ENCODE measurements at places on chromosomes 6 and 20.

DNA sequence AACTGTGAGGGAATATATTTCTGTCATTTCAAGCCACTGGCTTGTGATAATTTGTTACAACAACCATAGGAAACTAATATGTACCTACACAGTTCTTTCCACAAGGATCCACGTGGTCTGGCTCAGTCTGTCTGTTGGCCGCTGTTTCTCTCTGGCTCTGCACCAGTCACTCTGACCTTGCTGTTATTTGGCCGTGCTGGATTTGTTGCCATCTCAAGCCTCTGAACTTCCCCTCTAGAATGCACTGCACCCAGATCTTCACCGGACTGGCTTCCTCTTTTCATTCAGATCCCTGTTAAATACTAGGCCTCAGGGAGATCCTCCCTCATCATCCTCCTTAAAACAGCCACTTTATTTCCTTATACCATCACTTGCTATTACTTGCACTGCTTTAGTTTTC is 446.8 kb downstream of the TFAP2B start:
- no peak for DNase-seq

DNA sequence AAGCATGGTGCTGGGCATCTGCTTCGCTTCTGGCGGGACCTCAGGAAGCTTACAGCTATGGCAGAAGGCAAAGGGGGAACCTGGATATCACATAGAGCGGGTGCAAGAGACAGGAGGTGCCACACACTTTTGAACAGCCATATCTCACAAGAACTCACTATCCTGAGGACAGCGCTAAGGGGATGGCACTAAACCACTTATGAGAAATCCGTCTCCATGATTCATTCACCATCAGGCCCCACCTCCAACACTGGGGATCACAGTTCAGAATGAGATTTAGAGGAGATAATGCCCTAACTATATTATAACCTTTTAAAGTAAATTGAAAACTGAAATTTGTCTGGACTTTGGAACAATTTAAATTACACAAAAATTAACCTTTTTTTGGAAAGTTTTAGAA is 37.8 kb upstream of the SUMO4 start:
- peak; percentile 14 for DNase-seq

GRCh38 chr6:84551797-84552196 is 212.6 kb downstream of the TBX18 start:
- no peak for DNase-seq

DNA sequence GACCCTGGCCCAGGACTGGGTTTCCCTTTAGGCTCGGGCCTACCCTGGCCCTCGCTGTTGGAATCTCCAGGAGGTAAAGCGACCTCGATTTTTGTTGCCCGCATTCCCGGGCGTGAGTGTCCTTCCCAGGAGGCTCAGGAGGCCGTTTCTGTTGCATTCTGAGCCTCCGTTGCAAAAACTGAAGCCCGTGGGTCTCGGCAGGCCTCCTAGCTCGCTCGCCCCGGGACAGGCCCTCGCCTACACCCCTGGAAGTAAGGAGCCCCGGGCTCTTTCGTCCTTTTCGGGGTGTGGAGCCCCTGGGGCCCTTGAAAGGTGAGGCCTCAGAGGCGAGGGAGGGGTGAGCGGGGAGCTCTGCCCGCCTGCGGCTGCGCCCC is 2.3 kb downstream of the NR2E1 start:
- no peak for DNase-seq

DNA sequence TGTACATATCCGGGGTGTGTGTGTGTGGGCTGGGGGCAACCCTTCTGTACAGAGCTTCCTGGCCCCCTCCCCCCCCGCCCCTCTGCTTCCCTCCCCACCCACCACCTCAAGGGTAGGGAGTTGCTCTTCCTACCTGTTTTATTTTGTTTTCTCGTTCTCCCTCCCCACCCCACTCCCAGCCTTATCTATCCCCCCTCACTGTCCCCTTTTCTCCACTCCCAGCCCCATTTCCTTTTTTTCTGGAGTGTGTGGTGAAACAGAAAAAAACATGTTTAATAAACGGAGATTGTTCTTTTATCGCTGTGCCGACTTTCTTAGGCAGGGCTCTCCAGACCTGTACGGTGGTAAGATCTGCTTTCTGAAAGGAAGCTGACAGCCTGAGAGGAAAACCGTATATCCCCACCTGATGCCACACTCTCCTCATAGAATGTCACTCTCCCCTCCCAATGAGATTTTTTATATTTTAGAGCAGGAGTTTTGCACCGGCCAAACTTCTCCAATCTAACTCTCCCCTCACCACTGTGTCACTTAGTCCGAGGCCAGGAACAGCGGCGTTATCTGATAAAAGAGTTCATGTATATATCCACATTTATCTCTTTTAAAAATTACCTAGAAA is 875 bp upstream of the ZBTB9 start:
- DNase-seq = peak; percentile 24

- DNase-seq = peak; percentile 96
Observed at GRCh38 chr6:70566751-70567382, at the start of gene SDHAF4. TSS of gene SDHAF4 (plus strand) at chr6:70566930. CDS start at chr6:70566941, 11 bp downstream.

- no peak for DNase-seq
Observed at GRCh38 chr6:8238773-8239683, 136.7 kb upstream of the EEF1E1 start.

DNA sequence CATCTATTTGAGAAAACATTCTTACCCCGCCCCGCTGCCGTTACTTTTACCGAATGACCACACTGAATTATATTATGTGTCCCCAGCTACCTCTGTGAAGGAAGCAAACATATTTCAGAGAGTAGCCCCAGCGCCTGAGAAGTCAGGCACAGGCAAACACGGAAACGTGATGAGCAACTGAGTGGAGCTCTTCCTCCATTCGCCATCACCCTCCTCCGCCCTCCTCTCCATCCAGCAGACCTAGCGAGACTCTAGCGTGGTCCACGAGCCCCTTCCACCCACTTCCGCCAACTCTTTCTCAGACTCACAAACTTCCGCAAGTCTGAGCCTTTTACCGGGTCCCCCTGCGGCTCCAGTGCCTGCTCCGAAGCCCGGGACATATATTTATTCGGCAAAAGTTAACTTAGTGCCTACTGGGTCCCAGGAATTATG is 582 bp downstream of the SNRPB start:
- peak; percentile 66 for DNase-seq

DNA sequence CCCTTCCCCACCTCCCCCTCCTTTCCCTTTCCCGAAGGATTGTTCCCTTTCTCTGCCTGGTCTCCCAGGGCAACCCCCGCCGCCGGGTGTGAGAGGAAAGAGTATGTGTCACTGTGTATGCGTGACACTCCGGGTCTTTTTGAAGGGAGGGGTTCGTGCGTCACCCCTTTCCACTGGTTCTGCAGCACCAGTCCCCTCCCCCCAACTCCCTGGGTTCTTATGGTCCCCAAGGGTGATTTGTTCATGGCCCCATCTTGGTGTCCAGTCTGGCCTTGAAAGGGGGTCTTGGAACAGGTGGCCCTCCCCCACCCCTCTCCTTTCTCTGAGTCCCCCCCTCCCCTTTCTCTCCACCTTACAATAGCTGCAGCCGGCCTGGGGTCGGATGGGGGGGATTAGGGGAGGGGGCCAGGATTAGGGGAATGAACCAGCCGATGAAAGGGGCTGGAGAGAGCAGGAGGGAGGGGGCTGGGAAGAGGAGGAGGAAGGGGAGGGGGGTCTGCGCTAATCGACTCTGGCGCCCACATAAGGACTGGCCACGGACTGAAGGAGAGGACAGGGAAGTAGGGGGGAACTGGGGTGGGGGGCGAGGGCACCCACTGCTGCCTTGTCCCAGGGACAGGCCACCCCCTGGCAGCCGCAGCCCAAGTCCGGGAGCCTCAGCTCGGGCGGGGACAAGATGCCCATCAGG is 1.3 kb upstream of the RING1 start:
- DNase-seq = no peak

DNA sequence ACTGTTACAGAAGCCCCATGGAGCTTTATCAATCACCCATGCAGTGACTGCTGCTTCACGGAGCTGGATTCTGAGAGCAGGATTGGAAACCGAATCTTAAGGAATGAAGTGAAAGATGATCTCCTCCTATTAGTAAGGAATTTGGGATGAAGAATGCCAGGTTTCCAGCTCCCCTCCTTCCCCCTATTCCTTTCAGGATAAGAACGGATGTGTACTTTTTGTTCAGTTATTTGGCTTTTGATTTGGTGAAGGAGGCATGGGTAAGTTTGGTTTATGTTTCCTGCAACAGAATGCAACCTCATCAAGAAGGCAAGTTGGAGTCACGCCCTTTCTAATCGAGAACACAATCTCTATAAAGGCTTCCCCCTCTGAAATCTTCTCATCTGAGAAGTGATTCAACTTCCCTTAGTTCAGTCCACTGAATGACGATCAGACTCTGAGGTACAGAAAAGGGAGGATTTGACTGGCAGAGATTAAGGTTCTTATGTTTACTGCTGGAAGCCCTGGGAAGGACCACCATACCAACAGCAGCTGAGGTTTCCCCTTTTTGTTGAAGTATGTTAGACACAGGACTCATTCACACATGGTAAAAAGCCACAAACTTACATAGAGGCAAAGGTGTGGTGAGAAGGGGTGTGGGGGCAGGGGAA is 5.5 kb downstream of the ELMO2 start:
- peak; percentile 42 for DNase-seq

DNA sequence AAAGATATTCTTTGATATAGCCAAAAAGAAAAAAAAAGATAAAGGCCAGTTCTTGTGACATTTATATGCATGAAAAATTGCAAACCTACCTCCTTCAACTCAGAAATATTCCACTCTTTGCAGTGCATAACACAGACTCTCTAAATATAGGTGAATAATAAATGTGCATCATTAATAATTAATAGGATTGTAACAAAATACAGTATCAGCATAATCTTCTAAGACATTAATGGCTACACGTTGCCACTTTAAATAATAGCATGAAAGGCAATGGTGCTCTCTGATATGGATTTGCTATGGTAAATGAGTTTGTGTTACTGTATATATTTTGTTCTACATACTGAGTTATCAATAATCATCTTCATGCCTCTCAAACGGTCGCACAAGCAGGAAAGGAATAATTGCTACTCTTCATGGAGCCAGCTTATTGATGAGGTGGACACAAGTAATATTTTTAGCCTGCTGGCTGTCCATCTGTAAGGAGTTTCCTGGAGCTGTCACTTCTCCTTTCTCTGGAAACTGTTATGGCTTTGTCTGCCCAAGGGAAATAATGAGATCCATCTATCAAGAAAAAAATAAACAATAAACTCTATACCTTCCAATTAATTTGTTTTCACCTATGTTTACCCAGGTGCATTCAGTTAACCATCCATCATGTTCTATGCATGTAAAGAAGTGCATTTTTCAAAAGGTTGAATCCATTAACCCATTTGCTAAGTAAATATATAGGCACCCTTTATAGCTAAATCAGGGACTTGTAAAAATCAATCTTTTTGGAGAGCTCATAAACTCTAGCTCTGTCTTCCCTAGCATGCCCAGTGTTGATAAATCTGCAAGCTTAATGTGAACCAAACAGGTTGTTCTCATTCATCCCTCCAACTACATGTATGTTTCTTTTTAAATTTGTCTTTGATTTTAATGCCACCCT is 253.0 kb downstream of the NKAIN2 start:
- DNase-seq = no peak

DNA sequence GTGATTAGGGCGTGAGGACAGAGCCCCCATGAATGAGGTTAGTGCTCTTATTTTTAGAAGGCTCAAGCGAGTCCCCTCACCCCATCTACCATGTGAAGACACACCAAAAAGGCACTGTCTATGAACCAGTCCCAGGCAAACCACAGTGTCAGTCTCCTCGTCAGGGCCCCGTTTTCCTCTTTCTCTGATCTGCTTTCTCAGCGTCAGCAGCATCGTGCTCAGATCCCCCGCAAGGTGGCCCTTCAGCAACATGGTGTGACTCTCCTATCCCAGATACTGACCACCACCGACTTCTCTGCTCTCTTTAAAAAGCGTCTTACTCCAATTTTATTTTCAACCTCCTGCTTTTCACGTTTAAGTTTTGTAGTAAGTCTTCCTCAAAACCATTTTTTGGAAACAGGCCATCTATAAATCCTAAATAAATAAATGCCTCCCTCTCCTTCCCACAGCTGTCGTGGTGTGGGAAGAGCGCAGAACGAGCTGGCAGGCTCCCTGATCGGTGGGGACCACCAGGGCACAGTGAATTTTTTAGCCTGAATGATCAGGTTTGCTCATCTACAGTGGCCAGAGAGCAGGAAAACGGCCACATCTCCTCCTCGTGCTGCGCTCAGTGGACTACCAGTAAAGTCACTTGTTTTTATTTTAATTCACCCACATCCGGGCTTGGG is 113.1 kb downstream of the BMP7 start:
- no peak for DNase-seq

- no peak for DNase-seq
Observed at GRCh38 chr6:67450641-67451040, 1184.4 kb upstream of the ADGRB3 start.

DNA sequence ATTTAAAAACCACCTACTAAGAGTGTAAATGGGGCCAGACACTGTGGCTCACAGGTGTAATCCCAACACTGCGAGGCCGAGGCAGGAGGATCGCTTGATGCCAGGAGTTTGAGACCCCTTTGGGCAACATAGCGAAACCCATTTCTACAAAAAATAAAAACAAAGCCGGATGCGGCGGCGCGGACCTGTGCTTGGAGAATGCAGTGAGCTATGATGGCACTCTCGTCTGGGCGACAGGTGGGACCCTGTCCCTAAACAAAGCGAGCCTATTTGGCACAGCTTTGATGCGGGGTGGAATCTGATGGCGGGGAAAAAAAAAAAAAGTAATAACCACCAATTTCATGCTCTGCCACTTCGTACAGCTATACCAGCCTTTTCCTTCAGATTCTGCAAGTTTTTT is 1.1 kb downstream of the TCP1 start:
- peak; percentile 21 for DNase-seq

- no peak for DNase-seq
Observed at GRCh38 chr6:4496284-4496683, 279.9 kb upstream of the CDYL start.

DNA sequence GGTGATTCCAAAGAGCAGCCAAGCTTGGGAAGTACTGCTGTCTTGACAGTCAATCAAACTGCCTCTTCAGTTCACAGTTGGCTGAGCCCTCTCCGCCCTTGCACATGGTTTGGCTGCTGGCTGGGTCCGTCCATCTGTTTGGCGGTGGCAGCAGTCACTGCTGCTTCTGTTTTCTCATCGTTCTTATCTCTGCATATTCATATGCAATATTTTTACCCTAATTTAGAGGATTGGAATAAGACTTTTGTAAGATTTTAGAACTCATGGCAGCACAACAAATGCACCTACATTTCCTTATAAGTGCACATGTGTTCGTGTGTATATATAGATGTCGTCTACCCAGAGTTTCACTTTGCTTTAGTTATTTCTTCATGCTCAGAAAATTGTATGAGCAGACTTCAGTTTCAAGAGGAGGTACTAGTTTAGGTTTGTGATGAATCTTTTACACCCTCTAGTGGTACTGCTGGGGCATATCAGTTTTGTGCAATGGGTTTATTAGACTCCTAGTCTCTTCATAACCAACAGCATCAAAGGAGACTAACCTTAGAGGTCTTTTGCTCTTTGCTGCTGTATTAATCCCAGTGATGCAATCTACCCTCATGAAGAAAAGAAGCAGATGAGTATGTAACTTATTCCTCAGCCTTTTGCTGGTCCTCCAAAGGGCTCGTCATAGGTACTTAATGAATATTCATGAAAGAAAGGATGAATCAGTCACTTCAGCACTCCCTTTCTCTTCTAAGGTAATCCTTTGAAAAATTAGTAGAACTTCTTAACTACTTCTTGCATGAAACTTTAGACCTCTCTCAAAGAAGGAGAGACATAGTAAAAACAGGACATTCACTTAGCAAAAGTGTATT is 44.3 kb downstream of the KHDC1L start:
- DNase-seq = peak; percentile 19

Data from CD4-positive, alpha-beta T cell treated with Interleukin-6 for 4 hours (primary cell).